ENCODE measurements at places on chromosomes 6 and 20. TPM values are rescaled to one million over a fixed set of nuclear protein-coding genes. Genes with fewer than 3 reads are reported as not detected.

GRCh38 chr6:112086744-112087135 lies 542 bp downstream of the TUBE1 start:
- no peak for DNase-seq

Gene PRDM13
- not detected for total RNA-seq

GRCh38 chr20:49868538-49868937 lies 46.8 kb downstream of the SPATA2 start:
- DNase-seq = no peak

DNA sequence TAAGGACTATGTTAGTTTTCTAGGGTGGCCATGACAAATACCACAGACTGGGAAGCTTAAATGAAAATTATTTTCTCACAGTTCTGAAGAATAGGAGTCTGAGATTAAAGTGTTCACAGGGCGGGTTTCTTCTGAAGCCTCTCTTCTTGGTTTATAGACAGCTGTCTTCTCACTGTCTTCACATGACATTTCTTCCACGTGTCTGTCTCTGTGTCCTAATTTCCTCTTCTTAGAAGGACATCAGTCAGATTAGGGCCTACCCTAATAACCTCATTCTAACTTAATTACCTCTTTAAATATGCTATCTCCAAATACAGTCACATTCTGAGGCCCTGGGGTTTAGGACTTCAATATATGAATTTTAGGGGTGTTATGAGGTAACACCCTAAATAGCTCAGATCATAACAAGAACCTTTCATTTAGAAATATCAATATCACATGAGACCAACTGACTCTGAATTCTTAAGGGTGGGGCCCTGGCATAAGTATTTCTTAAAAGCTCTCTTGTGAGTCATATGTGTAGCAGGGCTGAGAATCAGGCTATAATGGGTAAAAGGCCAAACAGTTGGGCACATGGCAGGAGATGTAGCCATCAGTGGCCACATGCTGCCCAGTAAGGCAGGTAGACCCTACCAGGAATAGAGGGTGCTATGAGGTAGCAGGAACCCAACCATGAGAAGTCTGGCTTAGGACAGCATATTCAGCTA lies 62.0 kb upstream of the TENT5A start:
- no peak for DNase-seq

GRCh38 chr6:147837540-147837939 lies 329.1 kb downstream of the SAMD5 start:
- no peak for DNase-seq

GRCh38 chr6:152973916-152974315 lies 8.9 kb downstream of the FBXO5 start:
- DNase-seq = no peak

Gene DEFB124
- not detected for total RNA-seq

All from Peyer's patch (tissue), 4 donors.